Activated T-helper 1 cell treated with Interleukin-2 at 50 U/mL for 16 hours (primary cell): ENCODE measurements at places on chromosomes 7 and 10.

DNA sequence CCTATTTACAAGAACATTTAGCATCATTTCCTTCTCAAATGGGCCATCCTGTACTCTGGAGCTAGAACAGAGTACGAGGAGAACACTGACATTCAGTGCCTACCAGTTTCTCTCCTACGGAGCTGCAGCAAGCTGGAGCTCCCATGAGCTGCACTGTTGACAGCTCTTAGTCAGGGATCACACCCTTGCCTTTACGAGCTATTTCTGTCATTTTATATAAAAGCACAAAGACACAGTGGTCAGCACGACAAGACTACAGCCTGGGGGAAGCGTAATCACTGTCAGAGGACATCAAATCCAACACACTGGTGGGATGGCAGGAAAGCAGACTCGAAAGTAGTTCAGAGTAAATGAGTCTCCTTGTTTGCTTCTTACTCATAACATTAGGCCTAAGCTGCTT lies 2.7 kb downstream of the CDCA7L start:
- no peak for DNase-seq

GRCh38 chr7:155883491-155884224 lies 71.4 kb upstream of the SHH start:
- DNase-seq, result no peak

GRCh38 chr10:1546431-1547110 lies 190.8 kb downstream of the ADARB2 start:
- DNase-seq, result no peak

- DNase-seq, result no peak
These were observed 78.0 kb upstream of the PPP2R2D start for GRCh38 chr10:131822692-131823245.
